ENCODE measurements at places on chromosomes 6 and 20. TPM values are rescaled to one million over a fixed set of nuclear protein-coding genes. Genes with fewer than 3 reads are reported as not detected.
A peak's percentile ranks its signal among the peaks of the same experiment; 100 is the strongest.

- H3K4me3 ChIP-seq: no peak overlapping the region
- no peak for DNase-seq
- H3K4me1 ChIP-seq: no peaks in the 10 kb centered on the region
- H3K27ac ChIP-seq: no peak overlapping the region
- H3K36me3 ChIP-seq: no peaks in the 10 kb centered on the region
These were observed 27.3 kb upstream of the TAGAP start for GRCh38 chr6:159071843-159072769.

GRCh38 chr6:35400901-35401311, 51.2 kb upstream of the FANCE start:
- H3K4me1 ChIP-seq: no peaks in the 10 kb centered on the region
- no peak overlapping the region for H3K4me3 ChIP-seq
- H3K36me3 ChIP-seq: no peaks in the 10 kb centered on the region

DNA sequence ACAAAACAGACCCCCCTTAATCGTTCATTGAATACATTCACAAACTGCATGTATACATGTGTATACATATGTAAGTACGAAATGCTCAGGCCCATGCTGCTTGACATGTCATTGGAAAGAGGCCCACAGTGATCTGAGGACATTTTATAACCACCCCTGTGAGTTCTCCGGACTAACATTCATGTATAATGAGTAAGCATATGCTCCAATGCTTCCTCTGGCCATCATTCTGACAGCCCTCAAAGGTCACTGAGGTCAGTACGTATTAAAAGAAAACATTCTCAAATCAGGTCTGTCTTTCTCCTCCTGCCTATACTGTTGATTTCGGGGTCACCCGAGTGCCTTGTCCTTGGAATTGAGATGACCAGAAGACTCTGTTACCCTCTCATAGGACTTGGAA, 54.9 kb downstream of the TENT5A start:
- no peaks in the 10 kb centered on the region for H3K27me3 ChIP-seq
- H3K27ac ChIP-seq: no peak overlapping the region
- no peak for DNase-seq
- H3K4me1 ChIP-seq: no peaks in the 10 kb centered on the region
- H3K36me3 ChIP-seq: no peaks in the 10 kb centered on the region

- H3K4me1 ChIP-seq: no peaks in the 10 kb centered on the region
- no peaks in the 10 kb centered on the region for H3K27me3 ChIP-seq
- H3K4me3 ChIP-seq: no peak overlapping the region
- H3K27ac ChIP-seq: no peak overlapping the region
- DNase-seq: no peak
These were observed 224.4 kb downstream of the OGFRL1 start for GRCh38 chr6:71513036-71513435.

DNA sequence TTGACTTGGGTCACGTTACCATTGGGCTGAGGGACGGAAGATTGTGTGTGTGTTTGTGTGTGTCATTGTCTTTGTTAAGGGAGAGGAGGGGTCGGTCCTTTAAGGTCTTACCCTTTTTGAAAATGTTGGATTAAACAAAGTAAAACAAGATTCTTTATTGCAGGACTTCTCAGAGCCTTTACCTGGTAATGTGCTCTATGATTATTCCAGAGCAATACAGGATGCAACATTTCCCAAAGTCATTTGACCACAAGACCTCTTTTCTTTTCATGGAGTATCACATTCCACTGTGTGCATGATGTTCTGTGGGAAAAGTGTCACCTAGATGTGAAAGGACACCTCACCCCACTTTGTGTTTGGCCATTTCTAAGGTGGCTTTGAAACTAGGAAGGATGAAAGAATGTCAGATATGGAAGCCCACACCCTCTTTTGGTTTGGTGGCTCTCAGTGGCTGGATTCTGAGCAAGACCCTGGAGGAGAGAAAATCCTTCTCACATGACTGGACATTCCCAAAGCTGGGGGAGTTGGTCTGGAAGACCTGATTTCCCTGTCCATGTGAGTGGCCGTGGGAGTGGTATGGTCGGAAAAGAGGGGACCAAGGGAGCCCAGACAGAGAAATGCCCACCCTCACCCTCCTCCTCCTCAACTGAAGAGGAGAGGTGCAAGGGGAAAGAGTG, 18.2 kb upstream of the ZNF831 start:
- no peaks in the 10 kb centered on the region for H3K27me3 ChIP-seq
- DNase-seq: no peak
- no peaks in the 10 kb centered on the region for H3K36me3 ChIP-seq
- peak overlapping the region; percentile 25 for H3K4me3 ChIP-seq
- H3K27ac ChIP-seq: peak overlapping the region; percentile 62

DNA sequence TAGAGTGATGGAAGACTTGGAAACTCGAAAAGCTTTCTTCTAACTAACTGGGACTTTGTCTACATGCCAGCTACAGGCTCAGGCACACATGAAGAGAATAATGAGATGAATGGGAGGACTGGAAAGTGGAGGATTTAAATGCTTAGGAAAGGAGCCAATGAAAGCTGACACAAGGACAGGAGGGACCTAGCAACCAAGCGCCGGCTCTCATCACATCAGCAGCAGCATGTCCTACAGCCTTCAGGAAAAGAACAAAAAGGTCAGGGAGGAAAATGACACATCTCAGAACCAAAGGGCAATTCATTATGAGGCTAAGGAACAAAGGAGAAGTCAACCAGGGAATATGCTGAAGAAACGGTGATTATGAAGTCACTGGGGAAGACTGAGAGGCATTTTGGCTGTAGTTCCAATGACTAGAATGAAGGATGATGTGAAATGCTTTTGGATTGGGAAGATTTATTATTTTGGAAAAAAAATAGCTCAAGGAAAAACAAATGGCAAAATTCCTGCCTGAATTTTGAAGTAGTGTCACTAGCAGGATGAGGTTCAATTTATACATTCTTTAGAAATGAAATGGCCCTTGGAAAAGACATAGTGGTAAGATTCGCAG, 5.7 kb downstream of the BACH2 start:
- no peaks in the 10 kb centered on the region for H3K4me1 ChIP-seq
- DNase-seq: no peak
- H3K27ac ChIP-seq: no peak overlapping the region
- no peak overlapping the region for H3K4me3 ChIP-seq

GRCh38 chr6:72382602-72383529, 239.0 kb upstream of the KCNQ5 start:
- DNase-seq: no peak
- peak overlapping the region; percentile 53 for H3K27ac ChIP-seq

DNA sequence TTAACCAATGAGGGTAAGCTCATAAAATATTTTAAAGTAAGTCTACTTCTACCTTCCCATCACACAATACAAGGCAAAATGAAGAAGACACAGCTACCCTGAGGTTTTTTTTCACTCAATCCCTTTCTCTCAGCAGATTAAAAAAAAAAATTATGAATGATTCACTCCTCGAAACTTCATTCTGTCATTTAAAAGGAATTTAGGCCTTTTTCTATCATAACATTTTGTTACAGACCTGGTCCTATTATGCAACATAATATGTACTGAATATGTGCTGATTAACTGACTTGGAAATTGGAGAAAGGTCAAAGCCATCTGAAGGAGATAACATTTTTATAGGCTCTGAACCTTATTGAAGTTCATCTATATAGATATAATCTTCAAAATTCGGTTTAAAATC, 45.5 kb downstream of the PRL start:
- no peak overlapping the region for H3K4me3 ChIP-seq
- H3K27me3 ChIP-seq: no peaks in the 10 kb centered on the region
- H3K27ac ChIP-seq: no peak overlapping the region
- DNase-seq: no peak
- no peaks in the 10 kb centered on the region for H3K4me1 ChIP-seq

DNA sequence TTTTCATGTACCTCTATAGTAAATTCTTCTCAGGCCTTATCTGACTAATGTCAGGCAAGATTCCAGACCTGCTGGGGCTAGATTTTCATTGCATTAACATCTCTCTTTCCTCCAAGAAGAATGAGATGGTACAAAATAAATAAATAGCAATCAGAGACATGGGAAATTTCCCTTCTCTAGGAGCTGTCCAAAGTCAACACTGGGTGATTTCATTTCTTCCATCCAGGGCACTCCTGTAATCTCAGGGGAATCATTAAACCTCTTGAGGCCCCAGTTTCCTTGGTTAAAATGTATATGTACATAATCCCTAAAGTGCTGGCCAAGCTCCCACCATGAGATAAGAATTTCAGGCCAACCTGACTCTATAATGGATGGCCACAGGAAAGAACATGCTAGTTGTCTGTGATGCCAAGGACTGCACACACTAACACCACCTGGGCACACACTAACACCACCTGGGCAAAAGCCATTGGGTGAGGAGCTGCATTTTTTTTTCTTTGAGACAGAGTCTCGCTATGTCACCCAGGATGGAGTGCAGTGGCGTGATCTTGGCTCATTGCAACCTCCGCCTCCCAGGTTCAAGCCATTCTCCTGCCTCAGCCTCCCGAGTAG, 912 bp downstream of the IL17F start:
- DNase-seq: no peak
- no peak overlapping the region for H3K27ac ChIP-seq
- no peaks in the 10 kb centered on the region for H3K4me1 ChIP-seq

DNA sequence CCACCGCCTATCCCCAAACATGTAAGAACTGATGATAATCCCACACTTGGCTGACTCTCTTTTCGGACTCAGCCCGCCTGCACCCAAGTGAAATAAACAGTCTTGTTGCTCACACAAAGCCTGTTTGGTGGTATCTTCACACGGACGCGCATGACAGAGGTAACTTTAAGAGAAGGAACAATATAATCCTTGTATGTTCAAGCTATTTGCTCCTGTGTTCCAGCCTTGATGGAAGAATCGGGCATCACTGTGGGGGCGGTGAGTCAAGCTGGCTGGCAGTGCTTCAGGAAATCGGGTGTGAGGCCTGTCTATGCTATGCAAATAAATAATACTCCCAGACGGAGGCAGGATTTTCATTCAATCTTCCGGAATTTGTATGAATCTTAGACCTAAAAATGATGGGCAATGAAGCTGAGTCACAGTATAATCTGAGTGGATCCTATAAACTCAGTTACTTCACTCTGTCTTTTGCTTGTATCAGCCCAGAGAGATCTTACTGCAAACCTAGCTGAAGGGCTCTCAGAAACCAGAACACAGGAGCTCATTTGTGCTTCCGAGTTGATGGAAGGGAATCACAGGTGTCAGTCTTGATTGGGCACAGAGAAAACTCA, 45.2 kb upstream of the NT5E start:
- H3K27ac ChIP-seq: peak overlapping the region; percentile 77
- H3K27me3 ChIP-seq: no peaks in the 10 kb centered on the region
- H3K4me1 ChIP-seq: no peaks in the 10 kb centered on the region
- no peaks in the 10 kb centered on the region for H3K36me3 ChIP-seq

GRCh38 chr6:134830940-134831339, 119.0 kb downstream of the ALDH8A1 start:
- no peaks in the 10 kb centered on the region for H3K36me3 ChIP-seq
- H3K27me3 ChIP-seq: no peaks in the 10 kb centered on the region
- no peak for DNase-seq
- H3K4me3 ChIP-seq: no peak overlapping the region
- peaks cover 5% of the 10 kb centered on the region for H3K4me1 ChIP-seq

GRCh38 chr20:61443443-61444126, 191.5 kb downstream of the CDH4 start:
- no peak for DNase-seq
- no peak overlapping the region for H3K4me3 ChIP-seq
- H3K27ac ChIP-seq: no peak overlapping the region
- no peaks in the 10 kb centered on the region for H3K36me3 ChIP-seq
- no peaks in the 10 kb centered on the region for H3K27me3 ChIP-seq

DNA sequence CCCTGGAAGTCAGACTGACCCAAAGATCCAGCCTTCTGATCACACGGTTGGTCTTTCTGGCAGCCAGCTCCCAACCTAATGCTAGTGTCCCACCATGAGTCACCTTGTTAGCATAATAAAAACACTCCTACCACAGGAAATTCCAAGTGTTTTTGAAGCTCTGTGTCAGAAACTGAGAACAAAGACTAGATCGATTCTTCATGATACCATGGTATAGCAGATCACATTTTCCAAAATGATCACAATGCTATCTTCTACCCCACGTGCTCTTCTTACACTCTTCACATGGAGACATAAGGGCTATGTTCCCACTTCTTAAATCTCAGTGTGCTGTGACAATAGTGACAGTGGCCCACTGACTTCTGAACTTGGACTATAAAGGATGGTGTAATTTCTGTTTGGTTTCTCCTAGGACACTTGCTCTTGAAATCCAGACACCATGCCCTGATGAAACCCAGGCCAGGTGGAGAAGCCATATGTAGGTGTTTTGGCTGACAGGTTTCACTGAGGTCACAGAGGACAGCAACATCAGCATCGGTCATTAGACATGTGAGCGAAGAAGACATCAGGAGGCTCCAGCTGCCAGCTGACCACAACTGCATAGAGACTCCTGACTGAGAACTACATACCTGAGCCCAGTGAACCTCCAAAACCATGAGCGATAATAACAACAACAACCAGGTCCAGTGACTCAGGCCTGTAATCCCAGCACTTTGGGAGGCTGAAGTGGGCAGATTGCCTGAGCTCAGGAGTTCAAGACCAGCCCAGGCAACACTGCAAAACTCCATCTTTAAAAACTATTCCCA, 57.5 kb downstream of the MKKS start:
- no peak for DNase-seq
- no peak overlapping the region for H3K4me3 ChIP-seq
- H3K27ac ChIP-seq: no peak overlapping the region

GRCh38 chr6:146886587-146887446, 288.0 kb downstream of the ADGB start:
- H3K4me1 ChIP-seq: no peaks in the 10 kb centered on the region
- H3K27me3 ChIP-seq: no peaks in the 10 kb centered on the region
- H3K36me3 ChIP-seq: no peaks in the 10 kb centered on the region
- H3K27ac ChIP-seq: no peak overlapping the region

SPATS1 gene
- total RNA-seq: not detected

PPP1R16B gene
- total RNA-seq: 7.8 TPM

ASIP gene
- total RNA-seq: not detected

HSPA1L gene
- not detected for total RNA-seq

HLA-DRA gene
- total RNA-seq: 966 TPM

GZF1 gene
- 5.8 TPM for total RNA-seq

HCRTR2 gene
- not detected for total RNA-seq
